Esophagus squamous epithelium (tissue), 5 donors: ENCODE measurements at places on chromosomes 16 and 17.

- DNase-seq = no peak
These were observed 42.2 kb upstream of the CNTNAP4 start for GRCh38 chr16:76235025-76235424.

- no peak for DNase-seq
These were observed 175.7 kb upstream of the ZKSCAN2 start for GRCh38 chr16:25433388-25433787.

GRCh38 chr16:48047720-48048119 lies 108.1 kb downstream of the ABCC12 start:
- DNase-seq = no peak

GRCh38 chr16:83574388-83574787 lies 233.4 kb upstream of the HSBP1 start:
- no peak for DNase-seq

DNA sequence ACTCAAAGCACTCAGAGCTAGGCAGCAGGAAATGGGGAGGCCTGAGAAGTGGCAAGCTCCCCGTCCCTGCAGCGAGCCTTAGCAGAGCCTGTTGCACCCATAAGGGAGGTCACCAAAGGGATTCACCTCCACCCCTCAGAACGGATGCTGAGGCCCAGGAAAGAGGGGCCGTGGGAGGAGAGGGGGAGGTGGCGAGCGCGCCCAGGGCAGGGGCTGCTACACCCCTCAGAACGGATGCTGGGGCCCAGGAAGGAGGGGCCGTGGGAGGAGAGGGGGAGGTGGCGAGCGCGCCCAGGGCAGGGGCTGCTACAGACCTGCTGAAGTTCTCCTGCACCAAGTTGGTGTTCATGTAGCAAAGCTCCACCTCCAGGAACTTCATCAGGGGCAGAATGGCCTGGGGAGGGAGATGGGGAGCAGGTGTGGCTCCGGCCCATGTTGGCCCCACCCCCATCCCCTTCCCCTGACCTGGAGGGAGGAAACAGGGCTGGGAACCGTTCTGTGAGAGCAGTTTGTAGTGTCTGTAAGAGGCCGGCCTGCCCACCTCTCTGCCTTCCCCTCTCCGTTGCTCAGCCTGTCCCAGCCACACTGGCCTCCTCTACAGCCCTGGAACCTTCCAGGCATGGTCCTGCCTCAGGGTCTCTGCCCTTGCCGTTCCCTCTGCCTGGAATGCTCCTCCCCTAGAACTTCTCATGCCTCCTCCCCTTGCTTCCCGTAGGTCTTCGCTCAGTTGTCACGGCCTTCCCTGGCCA lies 11.4 kb downstream of the UNC13D start:
- no peak for DNase-seq

- no peak for DNase-seq
These were observed 28.5 kb downstream of the TNS4 start for GRCh38 chr17:40472733-40473452.

- DNase-seq = no peak
These were observed 22.6 kb downstream of the PRPSAP1 start for GRCh38 chr17:76331083-76331482.

DNA sequence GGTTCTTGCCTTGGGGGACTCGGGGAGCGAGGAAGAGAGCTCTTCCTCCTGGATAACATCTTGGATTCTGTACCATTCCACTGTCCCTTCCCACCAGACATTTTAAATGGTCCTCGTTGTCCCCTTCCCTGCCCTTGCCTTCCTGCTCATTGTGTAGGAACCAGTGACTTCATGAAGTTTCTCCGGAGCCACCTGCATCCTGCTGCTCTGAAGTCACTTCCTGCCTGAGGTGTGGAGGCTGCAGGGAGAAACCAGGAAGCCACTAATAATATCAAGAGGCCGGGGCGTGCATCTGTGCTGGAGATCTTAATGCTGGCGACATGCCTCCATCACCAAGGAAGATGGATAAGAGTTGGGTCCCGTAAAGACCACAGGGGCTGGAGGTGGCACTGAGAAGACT lies 6.2 kb upstream of the SLC16A13 start:
- DNase-seq = no peak

GRCh38 chr17:48150597-48151001 lies 43.0 kb downstream of the SNX11 start:
- DNase-seq = no peak

GRCh38 chr16:72400257-72401083 lies 228.5 kb upstream of the PMFBP1 start:
- DNase-seq = no peak

DNA sequence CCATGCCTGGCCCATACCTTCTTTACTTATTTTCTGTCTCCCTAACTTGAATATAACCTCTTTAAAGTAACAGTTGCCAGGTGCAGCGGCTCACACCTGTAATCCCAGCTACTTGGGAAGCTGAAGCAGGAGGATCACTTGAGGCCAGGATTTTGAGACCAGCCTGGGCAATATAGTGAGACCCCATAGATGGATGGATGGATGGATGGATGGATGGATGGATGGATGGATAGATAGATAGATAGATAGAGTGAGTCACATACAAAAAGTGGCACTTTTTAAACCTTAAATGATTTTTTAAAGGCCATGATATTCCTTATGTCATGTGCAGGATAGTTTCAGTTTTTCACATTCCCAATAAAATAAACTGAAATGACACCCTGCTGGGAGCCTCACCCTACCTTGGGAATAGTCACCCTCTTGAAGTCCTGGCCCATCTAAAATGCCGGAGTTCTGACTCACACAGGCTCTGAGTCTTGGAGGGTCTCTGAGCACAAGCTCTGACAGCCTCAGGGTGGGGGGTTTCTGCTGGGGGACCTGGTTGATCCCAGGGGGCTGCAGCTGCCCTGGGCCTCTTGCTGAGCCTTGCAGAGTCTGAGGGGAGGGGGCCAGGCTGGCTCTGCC lies 26.2 kb downstream of the CPNE2 start:
- no peak for DNase-seq

GRCh38 chr16:14125000-14125681 lies 54.0 kb downstream of the MRTFB start:
- DNase-seq = no peak

GRCh38 chr16:10485698-10486382 lies 94.6 kb downstream of the EMP2 start:
- DNase-seq = no peak

DNA sequence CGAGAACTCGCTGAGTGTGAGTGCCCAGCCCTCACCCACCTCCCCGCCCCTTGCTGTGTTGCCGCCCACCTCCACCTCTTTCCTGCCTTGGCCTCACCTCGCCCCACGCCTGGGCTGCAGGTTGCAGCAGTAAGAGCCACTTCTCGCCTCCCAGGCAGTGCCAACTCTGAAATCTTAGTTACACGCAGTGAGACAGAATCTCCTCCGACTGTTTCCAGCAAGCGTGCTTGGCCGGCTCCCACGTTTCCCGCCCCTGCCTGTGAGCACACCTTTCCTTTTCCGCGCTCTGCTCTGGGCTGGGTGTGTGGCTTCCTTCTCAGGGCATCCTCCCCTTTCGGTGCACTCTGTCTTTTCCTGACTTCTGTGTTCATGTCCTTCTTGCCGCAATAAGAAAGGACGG lies 5.7 kb downstream of the ENGASE start:
- DNase-seq = no peak

DNA sequence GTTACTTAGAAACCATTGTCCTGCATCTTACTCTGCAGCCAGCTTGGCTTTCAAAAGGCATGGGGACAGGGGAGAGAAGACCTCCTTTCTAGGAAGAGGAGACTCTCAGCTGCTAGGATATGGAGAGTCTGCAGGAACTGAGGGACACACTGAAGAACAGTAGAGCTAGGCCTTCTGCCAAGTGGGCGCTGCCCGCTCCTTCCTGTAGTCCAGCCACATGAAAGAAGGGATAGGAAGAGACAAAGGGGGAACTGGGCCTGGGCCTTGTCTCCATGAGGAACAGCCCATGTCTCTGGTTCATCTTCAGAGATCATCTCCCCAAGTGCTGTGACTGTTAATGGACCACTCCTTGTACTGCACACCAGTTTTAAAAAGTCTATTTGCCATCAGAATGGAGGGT lies 78.4 kb downstream of the SYCE1L start:
- no peak for DNase-seq

GRCh38 chr17:41683441-41684007 lies 5.2 kb upstream of the EIF1 start:
- no peak for DNase-seq

DNA sequence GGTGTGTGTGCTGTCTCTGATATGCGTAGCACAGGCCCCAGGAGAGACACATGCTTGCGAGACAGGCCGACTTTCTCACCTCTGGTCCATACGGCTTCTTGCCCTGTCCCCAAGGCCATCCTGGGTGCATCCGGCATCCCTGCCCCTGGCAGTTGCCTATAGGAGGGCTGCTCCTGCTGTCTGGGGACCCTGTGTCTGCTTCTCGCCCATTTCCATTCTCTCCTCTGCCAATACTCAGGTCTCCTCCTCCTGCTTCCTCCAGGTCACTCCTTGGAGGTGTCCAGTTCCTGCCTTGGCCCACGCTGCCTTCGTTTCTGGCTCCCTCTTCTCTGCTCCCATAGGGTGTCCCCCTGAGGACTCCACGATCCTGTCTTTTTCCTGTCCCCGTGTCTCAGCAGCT lies 89.0 kb downstream of the DNAH17 start:
- DNase-seq = no peak

GRCh38 chr17:56762144-56762543 lies 71.6 kb downstream of the C17orf67 start:
- DNase-seq = no peak

GRCh38 chr16:54027062-54027461 lies 259.5 kb downstream of the IRX3 start:
- no peak for DNase-seq

DNA sequence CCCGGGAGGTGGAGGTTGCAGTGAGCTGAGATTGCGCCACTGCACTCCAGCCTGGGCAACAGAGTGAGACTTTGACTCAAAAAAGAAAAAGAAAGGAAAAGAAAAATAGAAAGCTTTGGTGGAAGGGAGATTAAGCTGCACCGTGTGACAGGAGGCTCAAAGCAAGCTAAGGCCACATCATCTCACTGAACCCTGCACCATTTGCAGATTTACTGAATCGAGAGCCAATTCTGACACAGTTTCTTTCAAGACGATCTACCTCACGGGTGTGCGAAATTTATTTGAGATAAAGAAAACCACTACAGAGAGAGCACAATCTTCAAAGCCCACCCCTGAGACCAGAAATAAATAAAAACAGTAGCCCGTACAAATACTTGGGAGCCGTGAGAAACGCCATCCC lies 49.6 kb downstream of the RTN4RL1 start:
- DNase-seq = no peak

- DNase-seq = no peak
These were observed 92.8 kb upstream of the ZNF469 start for GRCh38 chr16:88289968-88290401.

DNA sequence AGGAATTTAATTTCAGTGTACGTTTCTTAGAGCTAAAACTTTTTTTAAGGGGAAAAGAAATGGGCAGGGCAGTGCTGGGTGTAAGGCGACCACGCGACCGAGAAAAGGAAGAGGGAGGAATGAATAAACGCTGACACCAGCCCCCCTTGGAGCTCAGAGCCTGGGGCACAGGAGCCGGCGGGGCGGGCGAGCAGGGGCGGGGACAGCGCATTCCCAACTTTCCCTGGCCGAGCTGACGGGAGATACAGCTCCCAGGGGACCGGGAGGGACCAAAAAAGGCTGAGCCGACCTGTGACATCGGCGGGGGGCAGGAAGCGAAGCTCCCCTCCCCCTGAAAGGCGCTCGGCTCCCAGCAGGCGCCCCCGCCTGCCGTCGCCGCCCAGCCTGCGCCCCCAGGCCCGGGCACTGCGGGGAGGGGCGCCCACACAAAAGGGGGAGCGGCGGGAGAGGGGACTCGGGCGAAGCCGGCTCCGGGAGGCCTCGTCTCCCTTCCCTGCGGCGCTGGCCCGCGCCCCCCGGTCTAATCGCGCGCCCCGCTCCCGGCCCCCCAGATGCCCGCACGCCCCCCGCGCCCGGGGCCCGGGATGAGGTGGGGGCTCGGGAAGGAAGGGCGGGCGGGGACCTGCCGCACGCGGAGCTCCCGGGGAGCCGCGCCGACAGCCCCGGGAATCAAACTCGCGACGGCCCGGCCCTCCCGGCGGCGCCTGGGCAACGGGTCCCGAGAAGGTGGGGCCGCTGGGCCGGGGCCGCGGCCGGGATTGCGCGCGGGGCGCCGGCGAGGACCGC lies 622 bp downstream of the CUEDC1 start:
- no peak for DNase-seq

- no peak for DNase-seq
These were observed 39.3 kb upstream of the IRX6 start for GRCh38 chr16:55284718-55285099.

DNA sequence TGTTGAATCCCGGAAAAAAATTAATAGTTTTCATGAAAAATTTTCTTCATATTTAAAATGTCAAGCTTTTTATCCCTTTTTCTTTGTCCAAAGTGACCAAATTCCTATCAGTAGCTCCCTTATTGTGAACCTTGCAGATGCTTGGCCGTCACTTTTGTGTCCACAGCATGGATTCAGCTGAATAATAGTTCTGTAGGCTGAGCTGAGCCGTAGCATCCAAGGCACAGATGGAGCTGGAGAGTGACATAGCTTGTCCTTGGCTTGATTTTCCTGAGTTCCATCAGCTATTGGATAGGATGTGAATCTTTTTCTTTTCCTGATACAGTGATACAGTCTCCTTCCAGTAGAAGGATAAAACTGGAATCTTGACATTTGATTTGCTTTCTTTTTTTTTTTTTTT lies 3.6 kb downstream of the NUP85 start:
- no peak for DNase-seq

DNA sequence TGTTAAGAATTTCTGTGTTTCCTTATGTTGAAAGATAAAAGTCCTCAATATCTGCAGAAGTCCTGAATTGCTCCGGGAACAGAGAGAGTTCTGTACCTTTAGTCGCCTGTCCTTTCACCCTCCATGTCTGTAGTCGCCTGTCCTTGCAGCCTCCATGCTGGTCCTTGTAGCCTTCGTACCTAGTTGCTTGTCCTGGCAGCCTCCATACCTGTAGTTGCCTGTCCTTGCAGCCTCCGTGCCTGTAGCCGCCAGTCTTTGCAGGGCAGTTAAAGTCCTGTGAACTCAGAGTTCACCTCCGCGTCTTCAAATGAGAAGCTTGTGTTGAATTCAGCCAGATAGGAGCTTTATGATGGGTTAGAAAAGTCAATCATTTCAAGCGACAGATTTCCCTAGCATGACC lies 19.5 kb upstream of the ITGAX start:
- DNase-seq = no peak

GRCh38 chr17:81478119-81478518 lies 34.5 kb downstream of the ACTG1 start:
- DNase-seq = no peak

- DNase-seq = no peak
These were observed 14.3 kb upstream of the CES5A start for GRCh38 chr16:55889518-55889917.

GRCh38 chr17:49456183-49456965 lies 38.7 kb upstream of the NGFR start:
- no peak for DNase-seq

GRCh38 chr17:27651411-27652345 lies 20.7 kb downstream of the LGALS9 start:
- no peak for DNase-seq

GRCh38 chr16:11121083-11121608 lies 134.9 kb downstream of the SOCS1 start:
- DNase-seq = no peak
